ENCODE measurements at places on chromosomes 13 and 19.

DNA sequence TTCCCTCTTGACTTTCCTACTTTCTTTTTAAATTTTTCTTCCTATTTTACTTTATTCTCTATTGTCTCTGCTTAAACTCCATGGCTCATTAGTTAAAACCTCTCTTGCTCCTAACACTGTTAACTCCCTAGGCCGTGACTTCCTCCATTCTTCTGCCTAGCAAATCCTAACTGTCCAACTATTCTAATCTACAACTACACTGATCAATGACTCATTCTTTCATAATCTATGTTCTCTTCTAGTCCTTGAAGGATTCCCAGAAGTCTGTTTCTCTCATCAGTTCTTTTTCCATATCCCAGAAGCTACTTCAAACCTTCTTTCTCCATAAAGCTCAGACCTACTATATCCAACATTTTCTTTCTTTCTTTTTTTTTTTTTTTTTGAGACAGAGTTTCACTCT lies 66.9 kb downstream of the MICU2 start:
- no peak for DNase-seq

- DNase-seq, result no peak
Measured at GRCh38 chr19:36169084-36169760, 17.0 kb upstream of the COX7A1 start.

- DNase-seq, result no peak
Measured at GRCh38 chr13:22320991-22321390, 650.1 kb downstream of the FGF9 start.

- no peak for DNase-seq
Measured at GRCh38 chr19:29681422-29682235, 16.4 kb downstream of the PLEKHF1 start.

DNA sequence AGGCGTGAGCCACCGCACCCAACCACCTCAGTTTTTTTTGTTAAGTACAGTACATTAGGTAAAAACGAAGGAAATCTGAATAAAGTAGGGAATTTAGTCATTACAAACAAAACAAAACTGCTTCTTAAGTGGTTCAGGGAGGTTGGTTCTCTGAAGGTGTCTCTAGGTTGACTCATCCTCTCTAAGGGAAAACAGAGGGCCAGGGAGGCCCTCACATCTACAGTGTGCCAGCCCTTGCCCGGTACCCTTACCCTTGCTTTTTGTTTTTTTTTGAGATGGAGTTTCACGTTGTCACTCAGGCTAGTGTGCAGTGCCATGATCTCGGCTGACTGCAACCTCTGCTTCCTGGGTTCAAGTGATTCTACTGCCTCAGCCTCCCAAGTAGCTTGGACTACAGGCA lies 17.2 kb upstream of the JUND start:
- DNase-seq, result no peak

GRCh38 chr13:73054712-73055111 lies 4.1 kb upstream of the KLF5 start:
- no peak for DNase-seq

DNA sequence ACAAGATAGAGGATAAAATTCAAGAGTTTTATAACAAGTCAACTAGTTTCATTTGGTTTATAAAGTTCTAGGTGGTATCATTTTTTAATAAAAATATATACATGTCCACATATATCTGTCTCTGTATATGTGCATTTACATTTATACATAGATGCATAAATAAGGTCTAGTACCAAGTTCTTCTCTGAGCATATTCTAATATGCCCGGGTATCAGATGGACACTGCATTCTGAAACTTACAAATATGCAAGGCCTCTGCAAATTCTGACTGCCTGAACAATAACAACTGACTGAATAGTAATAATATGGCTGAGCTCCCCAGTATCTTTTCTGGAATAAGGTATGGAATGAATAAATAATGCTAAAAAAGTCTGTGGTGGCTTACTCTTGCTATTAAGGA lies 304.8 kb downstream of the KLF12 start:
- DNase-seq, result no peak

GRCh38 chr13:29484236-29484635 lies 111.3 kb downstream of the SLC7A1 start:
- DNase-seq, result no peak

DNA sequence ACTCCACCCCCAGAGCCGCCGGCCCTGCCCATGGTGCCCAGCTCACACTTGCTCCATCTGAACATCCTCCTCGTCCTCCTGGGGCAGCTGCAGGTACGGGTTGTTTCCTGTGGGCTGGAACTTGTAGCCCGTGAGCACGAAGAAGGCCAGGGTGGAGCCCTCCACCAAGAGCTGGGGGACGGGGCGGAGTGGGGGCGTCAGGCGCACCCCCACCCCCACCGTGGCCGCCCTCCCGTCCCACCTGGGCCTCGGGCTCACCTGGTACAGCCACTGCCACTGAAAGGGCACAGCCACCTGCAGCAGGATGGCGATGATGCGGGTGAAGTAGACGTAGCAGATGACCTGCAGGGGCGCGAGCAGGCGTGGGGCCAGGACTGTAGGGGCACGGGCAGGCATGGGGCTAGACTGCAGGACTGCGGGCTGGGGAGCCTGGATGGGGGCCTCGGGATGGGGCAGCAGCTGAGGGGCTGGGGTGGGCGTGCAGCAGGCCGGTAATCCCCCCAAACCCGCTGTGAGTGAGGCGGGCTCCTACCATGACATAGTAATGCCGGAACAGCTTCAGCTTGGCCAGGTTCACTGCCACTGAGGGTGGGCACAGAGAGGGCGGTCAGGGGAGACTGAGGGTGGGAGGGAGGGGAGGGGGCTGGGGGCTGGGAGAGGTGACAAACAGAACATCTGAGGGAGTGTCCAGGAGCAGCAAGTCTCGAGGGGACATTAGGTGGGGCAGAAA lies 6.3 kb downstream of the GPR108 start:
- DNase-seq, result no peak

- DNase-seq, result no peak
Measured at GRCh38 chr19:48961051-48961649, 4.0 kb upstream of the FTL start.

DNA sequence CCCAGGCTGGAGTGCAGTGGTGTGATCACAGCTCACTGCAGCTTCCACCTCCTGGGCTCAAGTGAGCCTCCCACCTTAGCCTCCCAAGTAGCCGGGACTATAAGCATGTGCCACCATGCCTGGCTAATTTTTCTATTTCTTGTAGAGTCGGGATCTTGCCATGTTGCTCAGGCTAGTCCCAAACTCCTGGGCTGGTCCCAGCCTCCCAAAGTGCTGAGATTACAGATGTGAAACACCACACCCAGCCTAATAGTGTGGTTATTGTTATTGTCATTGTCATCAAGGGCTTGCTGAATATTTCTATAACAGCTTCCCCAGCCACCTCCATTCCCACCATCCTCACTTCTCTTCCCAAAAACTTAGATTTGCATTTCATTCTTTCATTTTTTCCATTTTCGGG lies 2.8 kb downstream of the OR2Z1 start:
- DNase-seq, result no peak

DNA sequence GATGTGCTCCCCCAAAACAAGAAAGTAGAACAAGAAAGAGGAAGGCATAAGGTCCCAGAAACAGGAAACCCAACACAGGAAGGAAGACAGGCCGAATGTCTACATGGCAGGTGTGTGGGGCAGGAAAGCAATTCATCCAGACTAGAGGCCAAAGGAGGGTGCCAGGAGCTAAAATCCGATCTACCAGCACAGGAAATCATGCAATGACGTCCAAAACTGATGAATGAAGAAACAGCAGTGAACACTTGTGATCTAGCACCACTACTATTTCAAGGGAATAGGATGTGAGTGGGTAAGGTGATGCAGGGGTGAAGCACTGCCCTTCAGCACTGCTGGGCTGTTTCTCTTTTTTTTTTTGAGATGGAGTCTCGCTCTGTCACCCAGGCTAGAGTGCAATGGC lies 59.1 kb downstream of the DOCK9 start:
- no peak for DNase-seq

- DNase-seq, result no peak
Measured at GRCh38 chr13:31896427-31896826, 135.1 kb upstream of the FRY start.

- DNase-seq, result no peak
Measured at GRCh38 chr19:14943601-14944000, 2.3 kb downstream of the OR7C2 start.

DNA sequence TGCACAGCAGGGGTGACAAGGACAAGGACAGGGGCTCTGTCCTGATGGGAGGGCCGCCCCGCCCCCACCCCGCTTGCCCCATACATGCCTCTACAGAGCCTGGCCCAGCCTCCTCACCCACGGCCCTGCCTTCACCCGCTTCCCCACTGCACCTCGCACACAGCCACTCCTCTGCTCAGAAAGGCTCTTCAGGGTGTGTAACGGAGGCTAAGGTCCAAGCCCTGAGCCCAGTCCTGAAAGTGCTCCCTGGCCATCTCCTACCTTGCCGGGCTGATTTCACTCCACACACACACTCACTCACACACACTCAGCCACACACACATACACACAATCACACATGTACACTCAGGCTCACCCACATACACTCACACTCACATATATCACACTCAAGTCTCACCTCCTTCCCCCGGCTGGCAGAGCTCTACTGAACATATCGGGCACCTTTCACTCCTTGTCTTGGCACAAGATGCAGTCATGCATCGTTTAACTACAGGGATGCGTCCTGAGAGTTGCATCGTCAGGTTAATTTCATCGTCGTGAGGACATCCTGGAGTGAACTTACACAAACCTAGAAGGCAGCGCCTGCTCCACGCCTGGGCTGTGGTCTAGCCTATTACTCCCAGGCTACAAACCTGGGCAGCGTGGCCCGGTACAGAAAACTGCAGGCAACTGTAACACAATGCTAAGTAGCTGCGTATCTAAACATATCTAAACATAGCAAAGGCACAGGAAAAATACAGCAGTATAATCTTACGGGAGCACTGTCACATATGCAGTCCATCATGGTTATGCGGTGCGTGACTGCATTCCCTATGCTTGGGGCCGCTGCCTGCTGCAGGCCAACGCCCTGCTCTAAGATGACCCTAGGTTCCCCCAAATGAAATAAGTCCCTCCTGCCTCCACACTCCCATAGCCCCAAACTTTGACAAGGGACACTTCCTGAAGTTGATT lies 13.1 kb downstream of the EPS15L1 start:
- DNase-seq, result no peak

DNA sequence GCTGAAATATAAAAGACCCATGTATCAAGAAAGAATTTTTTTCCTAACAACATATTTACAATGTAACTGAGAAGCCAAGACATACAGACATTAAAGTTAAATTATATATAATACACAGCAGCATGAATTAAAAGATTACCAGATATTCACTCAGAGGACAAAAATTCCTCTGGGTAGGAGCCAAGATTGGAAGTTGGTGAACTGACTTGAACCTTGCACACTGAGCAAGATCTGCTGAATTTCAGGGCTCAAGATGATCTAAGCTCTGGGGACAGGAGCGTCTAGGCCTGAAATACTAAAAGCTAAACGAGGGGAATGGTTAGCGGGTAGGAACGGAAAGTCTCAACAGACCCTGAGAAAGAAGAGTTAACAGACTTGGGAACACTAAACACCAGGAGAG lies 8.5 kb downstream of the FOXO1 start:
- DNase-seq, result no peak

GRCh38 chr13:99376924-99377323 lies 69.7 kb upstream of the GPR183 start:
- DNase-seq, result no peak

DNA sequence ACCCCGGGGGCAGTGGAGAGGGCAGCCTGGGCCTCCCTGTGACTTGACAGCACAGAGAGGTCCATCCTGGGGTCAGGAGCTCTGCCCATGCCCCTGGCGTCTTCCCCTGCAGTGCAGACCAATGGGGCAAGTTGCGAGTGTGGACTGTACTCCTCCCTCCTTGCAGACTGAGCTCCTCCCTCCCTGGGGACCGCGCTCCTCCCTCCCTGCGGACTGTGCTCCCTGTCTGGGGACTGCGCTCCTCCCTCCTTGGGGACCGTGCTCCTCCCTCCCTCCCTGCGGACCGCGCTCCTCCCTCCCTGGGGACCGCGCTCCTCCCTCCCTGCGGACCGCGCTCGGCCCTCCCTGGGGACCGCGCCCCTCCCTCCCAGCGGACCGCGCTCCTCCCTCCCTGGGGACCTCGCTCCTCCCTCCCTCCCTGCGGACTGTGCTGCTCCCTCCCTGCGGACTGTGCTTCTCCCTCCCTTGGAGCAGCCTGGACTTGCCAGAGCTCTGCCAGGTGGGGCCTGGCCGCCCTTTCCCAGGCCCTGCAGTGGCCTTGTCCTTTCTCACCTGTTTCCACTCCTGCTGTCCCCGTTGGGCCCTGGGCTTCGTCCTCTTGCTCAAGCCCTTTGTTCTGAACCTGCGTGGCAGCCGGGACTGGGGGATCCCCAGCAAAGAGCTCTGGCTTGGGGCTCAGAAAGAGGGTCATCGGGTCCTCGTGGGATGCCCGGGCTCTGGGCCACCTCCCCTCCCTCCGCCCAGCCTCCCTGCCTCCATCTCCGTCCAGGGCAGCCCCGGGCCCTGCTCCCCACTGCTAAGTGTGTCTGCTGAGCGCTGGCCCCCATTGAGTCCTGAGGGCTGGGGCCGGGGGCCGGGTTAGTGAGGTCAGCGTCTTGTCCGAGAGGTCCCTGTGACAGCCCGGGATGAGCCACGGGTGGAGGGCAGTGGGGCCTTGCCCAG lies 6.8 kb downstream of the GAMT start:
- no peak for DNase-seq

- no peak for DNase-seq
Measured at GRCh38 chr13:67086260-67086659, 143.9 kb downstream of the PCDH9 start.

DNA sequence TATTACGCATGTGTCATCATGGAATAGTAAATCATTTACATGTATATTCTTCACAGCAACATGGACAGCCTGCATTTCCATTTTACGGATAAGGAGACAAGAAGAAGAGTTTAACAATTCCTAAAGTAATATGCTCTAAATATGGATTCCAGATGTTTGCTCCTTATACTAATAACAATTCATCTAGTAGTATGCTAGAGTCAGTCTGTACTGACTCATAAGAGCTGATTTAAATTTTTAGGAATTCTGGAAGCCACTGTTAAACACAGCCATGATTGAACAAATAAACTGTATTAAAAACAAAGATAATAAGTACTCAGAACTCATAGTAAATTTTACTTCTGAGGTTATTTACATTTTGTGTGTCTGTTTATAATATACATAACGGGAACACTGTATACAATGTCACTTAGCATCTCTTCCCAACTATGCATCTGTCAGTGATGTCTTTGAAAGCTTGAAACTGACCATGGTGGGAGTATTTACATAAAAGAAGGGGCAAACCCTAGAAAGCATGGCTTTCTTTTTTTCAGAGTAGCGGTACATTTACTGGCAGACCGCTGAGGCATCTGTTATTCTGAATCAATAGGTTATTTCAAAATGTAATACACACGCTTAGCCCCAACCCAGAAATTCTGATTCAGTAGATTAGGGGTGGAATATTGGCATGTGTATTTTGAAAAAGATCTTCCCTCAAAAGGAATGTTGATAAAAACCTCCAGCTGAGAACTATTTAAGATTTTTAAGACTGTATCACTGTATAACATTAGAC lies 12.9 kb downstream of the ZC3H13 start:
- no peak for DNase-seq

- peak; percentile 84 for DNase-seq
Measured at GRCh38 chr19:1507763-1508506, 4.9 kb downstream of the ADAMTSL5 start.

- no peak for DNase-seq
Measured at GRCh38 chr19:38763795-38764220, 9.5 kb downstream of the LGALS7 start.
